Activated CD8-positive, alpha-beta memory T cell treated with anti-CD3 and anti-CD28 coated beads for 48 hours (primary cell): ENCODE measurements at places on chromosomes 3 and 15.

DNA sequence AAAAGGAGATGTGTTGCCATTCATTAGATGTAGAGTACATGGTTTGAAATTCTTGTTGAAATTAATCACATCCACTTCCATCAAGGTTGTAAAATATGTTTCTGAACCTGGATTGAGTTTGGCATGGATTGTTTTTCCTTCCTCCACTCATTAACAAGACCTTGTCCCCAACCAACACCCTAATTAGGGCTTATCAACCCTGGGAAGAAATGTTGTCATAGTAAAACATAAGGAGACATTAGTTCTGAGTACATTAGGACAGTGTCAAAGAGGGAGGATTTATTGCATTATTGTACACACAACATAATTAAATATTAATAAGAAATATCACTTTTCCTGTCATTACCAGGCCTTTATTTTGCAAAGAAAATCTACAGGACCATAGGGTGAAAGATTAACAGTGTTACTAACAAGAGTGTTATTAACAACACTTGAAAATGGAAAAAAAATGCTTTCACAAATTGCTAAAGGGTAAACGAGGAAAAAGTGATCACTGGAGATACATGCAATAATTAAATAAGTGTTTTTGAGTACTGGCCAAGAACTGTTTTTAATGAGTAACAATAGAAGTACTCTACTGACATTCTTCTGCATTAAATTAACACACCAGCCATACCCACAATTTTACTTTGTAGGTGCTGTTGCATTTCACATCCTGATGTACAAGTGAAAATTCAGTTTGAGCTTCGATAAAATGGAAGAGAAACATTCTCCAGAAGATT lies 30.4 kb upstream of the WDR72 start:
- DNase-seq: no peak

DNA sequence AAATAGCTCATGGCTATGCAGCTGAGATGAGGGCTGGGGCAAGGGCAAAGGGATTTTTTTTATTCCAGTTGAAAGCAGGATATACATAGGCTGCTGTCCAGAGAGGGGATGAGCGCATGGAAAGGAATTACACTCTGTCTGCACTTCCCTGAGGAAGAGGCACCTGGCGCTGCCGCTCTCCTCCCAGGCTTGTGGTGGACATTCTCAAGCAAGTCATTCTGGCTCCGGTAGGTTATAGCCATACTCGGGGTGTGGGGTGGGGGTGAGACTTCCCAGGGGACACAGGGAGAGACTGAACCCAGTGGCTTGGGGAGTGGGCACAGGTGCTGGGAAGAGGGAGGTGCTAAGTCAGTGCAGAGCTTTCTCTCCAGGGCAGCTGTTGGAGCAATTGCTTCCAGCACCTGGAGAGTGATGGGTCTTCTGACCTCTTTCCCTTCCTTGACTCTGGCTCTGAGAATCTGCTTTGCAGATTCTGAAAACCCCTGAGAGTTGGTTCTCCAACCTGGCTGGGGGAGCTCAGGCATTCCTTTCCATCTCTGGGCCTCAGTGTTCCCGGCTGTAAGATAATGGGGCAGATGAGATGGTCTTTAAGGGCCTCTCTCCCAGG lies 24.3 kb downstream of the CYP8B1 start:
- DNase-seq: no peak

DNA sequence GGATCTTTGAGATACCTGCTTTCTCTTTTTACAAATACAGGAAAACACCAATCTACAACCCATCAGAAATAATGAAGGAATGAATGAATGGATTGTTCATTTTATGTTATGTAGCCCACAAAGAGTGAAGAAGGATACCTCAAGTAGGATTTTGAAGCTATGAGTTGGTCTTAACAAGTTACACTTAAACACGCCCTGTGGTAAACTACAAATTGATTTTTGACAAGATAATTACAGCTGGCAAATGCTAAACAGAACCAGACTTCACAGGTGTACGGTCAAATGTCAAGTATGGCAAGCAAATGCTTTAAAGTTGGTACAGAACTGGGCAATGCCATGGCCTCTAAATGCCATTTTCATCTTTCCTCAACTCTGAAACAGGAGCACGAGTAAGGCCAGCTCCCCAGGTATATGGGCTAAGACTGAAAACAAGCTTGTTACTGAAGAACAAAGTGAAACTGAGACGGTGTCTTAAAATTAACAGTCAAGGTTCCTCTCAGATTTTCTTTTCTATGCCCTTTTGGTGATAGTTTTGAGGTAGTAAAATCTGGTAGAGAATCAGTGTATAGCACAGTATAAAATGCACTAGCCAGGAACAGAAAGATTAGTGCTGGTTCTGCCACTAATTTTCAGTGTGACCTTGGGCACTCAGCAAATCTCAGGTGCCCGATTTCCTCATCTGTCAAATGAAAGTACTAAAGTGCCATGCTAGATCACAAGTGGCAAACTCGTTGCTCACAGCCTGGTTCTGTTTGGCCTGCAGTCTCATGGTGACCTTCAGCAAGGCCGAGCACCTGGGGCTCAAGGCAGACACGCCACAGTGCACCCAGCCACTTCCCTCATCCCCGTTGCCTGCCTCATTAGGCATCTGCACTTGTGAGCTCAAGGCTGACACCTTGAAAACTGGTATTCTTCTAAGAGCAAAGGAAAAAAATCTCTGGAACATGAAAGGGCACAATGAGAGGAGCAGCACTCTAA lies 9.5 kb downstream of the RUVBL1 start:
- DNase-seq: no peak

DNA sequence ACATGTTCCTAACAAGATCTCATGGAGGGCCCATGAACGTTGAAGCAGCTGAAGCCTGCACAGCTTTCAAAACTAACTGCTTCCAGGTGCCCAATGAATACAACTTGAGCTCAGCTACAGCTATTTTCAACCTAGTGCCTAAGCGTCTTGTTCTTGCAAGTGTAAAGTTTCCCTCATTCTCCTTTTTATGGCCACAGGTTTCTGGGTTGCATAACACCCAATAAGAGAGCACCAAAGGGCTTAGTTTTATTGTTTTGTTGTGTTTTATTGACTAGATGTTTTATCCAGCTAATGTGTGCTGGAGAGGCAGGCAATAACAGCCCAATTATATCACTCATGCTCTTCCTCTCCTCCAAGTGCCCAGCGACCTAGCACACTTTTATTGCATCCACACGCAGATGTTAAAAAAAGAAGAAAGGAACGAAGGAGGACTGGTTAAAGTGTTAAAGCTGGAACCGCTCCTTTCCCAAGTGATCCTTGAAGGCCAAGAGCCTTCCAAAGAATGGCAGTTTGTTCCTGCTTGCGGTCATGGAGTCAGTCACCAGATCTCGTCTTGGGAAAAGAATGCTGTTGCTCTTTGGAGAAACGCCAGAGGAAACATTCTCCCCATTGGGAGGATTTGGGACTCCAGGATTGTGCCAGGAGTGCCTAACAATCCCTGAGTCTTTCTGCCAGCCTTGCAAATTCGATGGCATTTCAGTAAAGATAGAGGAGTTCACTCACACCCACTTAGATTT lies 156.9 kb downstream of the MEX3B start:
- no peak for DNase-seq

DNA sequence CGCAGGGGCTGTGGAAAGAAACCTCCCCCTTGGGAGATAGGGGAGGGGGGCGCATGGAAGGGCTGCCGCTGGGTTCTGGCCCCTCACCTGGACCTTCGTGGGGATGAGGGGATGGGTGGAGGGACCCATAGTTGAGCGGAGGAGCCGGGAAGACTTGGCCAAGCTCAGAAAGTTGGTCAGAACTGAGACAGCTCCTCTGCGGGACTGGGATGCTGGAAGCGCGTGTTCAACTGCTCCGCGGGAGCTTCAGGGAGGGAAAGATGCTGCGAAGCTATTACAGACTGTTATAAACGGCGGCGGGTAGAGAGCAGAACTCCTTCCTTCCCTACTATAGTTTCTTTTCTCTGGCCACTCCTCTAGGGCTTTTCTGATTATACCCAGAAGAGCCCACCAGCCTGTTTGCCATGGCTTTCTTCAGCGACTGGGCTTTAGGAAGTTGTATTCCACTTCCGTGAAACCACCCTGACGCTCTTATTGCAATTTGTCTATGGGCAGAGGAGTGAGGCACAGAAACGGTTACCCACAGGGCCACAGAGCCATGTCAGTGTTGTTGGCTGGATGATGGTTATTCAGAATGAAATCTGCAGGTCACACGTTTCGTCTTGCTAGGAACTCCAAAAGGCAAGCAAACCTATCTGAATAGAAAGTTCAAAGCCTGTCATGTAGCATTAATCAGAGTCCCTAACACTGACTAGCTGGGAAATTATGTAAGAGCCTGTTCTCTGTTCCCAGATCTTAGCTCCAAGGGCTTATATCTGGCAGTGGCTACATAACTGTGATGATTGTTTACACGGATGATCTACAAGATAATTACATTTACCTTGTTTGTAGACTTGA lies 1.1 kb downstream of the SYNPR start:
- no peak for DNase-seq

DNA sequence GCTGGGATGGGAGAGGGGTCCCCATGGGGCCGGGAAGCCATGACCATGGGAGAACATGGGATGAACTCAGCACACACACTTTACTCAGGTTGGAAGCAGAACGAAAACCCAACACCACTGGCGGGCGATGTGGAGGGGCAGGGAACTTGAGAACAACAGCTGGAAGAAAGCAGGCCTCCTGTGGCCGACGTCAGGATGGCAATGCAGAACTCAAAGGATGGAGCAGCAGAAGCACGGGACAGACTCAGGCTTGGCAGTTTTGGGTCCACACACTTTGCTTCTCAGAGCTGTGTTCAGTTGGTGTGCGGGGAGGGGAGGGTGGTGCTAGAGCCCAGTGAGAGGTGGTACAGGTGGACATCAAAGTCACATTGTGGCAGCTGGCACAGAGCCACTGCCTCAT lies 80.7 kb downstream of the SEC22A start:
- DNase-seq: no peak

- DNase-seq: no peak
Observed at GRCh38 chr3:129908417-129908816, 14.9 kb upstream of the TMCC1 start.

DNA sequence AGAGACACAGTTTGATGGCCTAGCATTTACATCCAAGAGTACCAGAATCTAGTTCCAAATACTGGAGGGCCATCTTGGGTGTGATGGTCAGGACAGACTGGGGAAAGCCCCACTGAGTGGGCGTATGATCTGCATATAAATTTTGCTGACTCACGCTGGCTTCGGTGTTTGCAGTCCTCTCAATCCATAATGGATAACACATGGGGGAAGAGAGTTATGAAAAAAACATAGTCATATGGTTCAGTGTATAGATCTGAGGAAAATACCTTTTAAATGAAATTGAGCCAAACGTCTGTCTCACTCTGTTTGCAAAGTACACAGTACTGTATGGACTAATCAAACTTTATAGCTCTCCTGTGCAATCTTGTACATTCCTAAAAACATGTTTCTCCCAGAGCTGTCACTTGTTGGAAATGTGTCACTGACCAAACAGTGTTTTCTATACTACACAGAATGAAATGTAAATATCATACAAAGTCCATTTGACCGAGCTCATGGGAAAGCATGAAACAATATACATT lies 125.3 kb upstream of the THBS1 start:
- no peak for DNase-seq

GRCh38 chr3:150286390-150287147 lies 121.5 kb upstream of the TSC22D2 start:
- DNase-seq: no peak

- DNase-seq: no peak
Observed at GRCh38 chr3:123684209-123684608, 99.4 kb upstream of the HACD2 start.

GRCh38 chr3:116314476-116314875 lies 130.8 kb downstream of the LSAMP start:
- DNase-seq: no peak

DNA sequence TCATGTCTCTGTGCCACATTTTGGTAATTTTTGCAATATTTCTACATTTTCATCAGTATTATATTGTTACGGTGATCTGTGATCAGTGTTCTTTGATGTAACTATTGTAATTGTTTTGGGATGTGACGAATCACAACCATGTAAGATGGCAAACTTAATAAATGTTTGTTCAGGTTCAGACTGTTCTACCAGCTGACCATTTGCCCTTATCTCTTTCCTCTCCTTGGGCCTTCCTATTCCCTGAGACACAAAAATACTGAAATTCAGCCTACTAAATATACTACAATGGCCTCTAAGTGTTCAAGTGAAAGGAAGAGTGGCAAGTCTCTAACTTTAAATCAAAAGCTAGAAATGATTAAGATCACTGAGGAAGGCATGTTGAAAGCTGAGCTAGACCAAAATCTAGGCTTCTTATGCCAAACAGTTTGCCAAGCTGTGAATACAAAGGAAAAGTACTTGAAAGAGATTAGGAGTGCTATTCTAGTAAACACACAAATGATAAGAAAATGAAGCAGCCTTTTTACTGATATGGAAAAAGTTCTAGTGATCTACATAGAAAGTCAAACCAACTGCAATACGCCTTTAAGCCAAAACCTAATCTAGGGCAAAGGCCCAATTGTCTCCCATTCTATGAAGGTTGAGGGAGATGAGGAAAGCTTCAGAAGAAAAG lies 952.8 kb downstream of the ROBO1 start:
- no peak for DNase-seq

- DNase-seq: no peak
Observed at GRCh38 chr3:118472586-118472985, 562.1 kb downstream of the IGSF11 start.

DNA sequence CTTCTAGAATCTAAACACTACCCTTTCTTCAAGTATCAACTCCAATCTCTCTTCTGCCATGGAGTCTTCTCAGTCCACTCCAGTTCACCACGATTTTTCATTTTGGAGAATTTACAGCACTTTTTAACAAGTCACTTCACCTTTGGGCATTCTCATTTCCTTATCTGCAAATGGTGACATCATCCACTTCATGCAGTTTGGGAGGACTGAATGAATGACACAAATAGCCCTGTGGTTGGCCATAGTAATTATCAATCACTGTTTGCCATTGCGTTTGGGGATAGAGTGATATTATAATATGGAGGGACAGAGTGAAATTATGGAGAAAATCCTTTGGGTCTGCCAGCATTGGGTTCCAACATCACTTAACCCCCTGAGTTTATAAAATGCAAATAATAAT lies 38.0 kb upstream of the TM4SF1 start:
- DNase-seq: no peak

DNA sequence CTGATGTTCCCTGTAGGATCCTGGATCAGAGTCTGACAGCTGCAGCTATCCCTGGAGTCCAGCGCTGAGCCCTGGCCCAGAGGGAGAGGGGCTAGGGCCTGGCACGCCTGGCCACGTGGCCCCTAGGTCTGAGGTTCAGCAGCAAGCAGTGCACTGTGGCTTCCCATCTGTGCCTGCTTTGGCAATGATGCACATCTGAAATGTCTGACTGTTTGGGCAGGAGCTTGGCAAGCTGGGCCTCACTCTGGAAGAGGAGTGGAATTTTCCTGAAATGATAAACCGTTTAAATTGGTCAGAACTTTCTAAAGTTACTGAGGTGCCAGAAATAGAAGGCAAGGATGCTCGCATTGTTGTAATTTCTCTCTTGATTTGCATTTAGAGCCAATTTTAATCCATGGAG lies 48.8 kb upstream of the MRPS22 start:
- no peak for DNase-seq

GRCh38 chr3:71916747-71917369 lies 131.9 kb upstream of the PROK2 start:
- no peak for DNase-seq
